ENCODE measurements at places on chromosomes 1 and 21.

- peaks cover 21% of the 10 kb centered on the region for H3K27me3 ChIP-seq
- DNase-seq, result no peak
- H3K36me3 ChIP-seq, result no peaks in the 10 kb centered on the region
- no peak overlapping the region for H3K4me3 ChIP-seq
- H3K4me1 ChIP-seq, result peaks cover 29% of the 10 kb centered on the region
These were observed 57.9 kb upstream of the ADARB1 start for GRCh38 chr21:45016406-45017038.

DNA sequence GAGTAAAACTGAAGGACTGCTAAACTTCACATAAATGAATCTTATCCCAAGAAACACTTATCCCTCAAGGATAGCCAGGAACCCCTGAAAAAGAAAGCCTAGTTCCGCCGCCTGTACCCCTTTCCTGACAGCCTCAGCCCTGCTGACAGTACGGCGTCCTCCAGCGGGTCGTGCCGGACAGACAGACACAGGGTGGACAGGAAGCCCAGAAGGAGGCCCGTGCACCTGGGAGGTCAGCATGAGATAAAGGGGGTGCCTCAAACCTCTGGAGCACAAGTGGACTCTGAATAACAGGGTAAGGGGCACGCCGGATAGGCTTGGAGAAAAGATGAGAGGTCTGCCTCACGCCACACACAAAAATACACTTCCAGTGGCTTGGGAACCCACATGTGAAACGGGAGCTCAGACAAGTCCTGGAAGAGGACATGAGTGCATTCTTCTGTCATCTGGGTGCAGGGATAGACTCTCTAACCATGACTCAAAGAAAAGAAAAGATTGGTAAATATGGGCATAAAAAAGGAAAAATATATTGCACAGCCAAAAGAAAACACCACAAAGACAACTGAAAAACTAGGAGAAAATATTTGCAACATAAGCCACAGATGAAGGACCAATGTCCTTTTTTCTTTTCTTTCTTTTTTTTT is 17.3 kb upstream of the ADARB1 start:
- H3K4me1 ChIP-seq, result no peaks in the 10 kb centered on the region
- no peaks in the 10 kb centered on the region for H3K36me3 ChIP-seq
- no peak overlapping the region for H3K4me3 ChIP-seq
- H3K27me3 ChIP-seq, result peaks cover 4% of the 10 kb centered on the region
- no peak overlapping the region for H3K27ac ChIP-seq
- no peak for DNase-seq

DNA sequence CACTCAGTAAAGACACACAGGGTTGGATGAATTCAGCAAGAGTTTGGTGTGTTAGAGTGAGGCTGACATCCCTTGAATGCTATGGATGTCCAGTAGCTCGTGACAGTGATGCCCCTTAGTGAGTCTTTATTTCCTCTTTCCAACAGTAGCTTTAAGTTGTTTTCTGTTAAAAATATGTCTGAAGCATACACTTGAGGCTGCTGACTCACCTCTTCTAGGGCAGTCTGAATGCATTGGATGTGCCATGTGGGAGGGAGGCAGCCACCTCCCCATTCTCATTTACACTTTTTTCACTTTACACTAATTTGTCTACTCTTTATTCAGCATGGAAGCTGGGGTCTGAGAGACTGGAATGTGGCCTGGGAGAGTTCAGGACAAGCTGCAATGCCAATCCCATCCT is 17.6 kb downstream of the NOS1AP start:
- H3K27ac ChIP-seq, result no peak overlapping the region
- no peak for DNase-seq
- H3K27me3 ChIP-seq, result no peaks in the 10 kb centered on the region
- no peaks in the 10 kb centered on the region for H3K36me3 ChIP-seq
- H3K4me3 ChIP-seq, result no peak overlapping the region

GRCh38 chr1:2374252-2375155 is 16.9 kb downstream of the MORN1 start:
- no peaks in the 10 kb centered on the region for H3K27me3 ChIP-seq
- no peak overlapping the region for H3K27ac ChIP-seq
- peaks cover 8% of the 10 kb centered on the region for H3K4me1 ChIP-seq
- no peaks in the 10 kb centered on the region for H3K36me3 ChIP-seq
- no peak overlapping the region for H3K4me3 ChIP-seq
- no peak for DNase-seq

DNA sequence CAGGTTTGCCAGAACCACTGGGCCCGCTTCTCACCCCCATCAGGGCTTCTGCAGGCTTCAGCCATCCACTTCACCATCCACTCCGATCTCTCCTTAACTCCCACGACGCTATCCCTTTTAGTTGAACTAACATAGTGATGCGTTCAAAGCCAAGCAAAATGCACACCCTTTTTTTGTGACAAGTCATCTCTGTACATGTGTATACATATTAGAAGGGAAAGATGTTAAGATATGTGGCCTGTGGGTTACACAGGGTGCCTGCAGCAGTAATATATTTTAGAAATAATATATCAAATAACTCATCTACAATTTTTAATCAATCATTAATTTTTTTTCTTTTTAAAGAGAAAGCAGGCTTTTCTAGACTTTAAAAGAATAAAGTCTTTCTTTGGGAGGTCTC is 114.6 kb downstream of the NBPF12 start:
- H3K36me3 ChIP-seq, result no peaks in the 10 kb centered on the region
- no peak for DNase-seq
- H3K4me1 ChIP-seq, result no peaks in the 10 kb centered on the region

GRCh38 chr1:82214606-82215005 is 413.9 kb downstream of the ADGRL2 start:
- no peaks in the 10 kb centered on the region for H3K36me3 ChIP-seq
- H3K4me1 ChIP-seq, result no peaks in the 10 kb centered on the region
- no peak overlapping the region for H3K27ac ChIP-seq
- no peak for DNase-seq

DNA sequence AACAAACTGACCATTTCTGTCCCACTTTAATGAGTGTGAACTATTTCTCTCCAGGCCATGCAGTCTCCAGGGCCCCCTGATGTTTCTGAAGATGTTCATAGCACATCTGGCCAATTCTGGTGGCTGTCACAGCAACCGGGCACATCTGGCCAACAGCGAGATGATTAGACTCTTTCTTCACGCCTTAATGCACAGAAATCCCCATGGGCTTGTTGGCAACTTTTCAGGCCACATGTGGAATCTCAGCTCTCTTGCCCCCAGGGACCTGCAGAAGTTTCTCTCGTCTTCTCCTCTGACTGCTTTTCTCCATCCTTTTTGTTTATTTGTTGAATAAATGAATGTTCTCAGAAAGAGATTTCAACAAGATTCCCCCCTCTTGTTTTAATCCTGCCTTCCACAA is 71.2 kb upstream of the HMGB4 start:
- H3K4me3 ChIP-seq, result no peak overlapping the region
- H3K36me3 ChIP-seq, result no peaks in the 10 kb centered on the region
- no peaks in the 10 kb centered on the region for H3K4me1 ChIP-seq
- no peaks in the 10 kb centered on the region for H3K27me3 ChIP-seq
- DNase-seq, result no peak

- no peak within 1 kb of the TSS for H3K27ac ChIP-seq
- no peak within 1 kb of the TSS for H3K4me3 ChIP-seq
- peaks cover 31% of the 10 kb centered on the region for H3K36me3 ChIP-seq
- H3K4me1 ChIP-seq, result peaks cover 18% of the 10 kb centered on the region
These were observed at the start of gene TAS1R3 for GRCh38 chr1:1331068-1331965. Gene TAS1R3, plus strand, starts transcription at chr1:1331280. Its CDS starts 66 bp downstream, at chr1:1331346.

- no peak overlapping the region for H3K27ac ChIP-seq
- H3K36me3 ChIP-seq, result peaks cover 4% of the 10 kb centered on the region
- peaks cover 2% of the 10 kb centered on the region for H3K27me3 ChIP-seq
- no peak overlapping the region for H3K4me3 ChIP-seq
- H3K4me1 ChIP-seq, result no peaks in the 10 kb centered on the region
- no peak for DNase-seq
These were observed 21.6 kb downstream of the PLXNA2 start for GRCh38 chr1:208222376-208223126.

DNA sequence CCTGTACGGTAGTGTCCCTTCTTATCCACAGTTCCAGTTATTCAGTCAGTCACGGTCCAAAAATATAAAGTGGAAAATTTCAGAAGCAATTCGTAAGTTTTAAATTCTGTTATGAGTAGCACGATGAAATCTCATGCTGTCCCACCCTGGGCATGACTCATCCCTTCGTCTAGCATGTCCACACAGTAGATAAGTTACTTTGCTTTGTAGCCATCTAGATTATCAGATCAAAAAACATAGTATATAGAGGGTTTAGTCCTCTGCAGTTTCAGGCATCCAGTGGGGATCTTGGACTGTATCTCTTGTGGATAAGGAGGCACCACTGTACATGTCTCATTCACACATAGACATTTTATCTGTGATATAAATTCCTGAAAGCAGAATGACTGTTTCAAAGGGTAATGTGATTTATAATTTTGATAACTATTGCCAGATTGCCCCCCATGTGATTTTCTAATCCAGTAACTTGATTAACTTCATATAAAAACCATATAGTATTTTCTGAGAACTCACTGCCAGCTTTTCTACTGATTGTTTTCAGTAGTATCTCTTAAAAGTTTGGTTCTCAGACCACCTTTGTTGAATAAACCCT is 143.3 kb downstream of the DYRK1A start:
- H3K4me1 ChIP-seq, result no peaks in the 10 kb centered on the region
- H3K27ac ChIP-seq, result no peak overlapping the region
- no peaks in the 10 kb centered on the region for H3K27me3 ChIP-seq
- peaks cover 85% of the 10 kb centered on the region for H3K36me3 ChIP-seq

- no peaks in the 10 kb centered on the region for H3K4me1 ChIP-seq
- no peaks in the 10 kb centered on the region for H3K36me3 ChIP-seq
- no peak overlapping the region for H3K4me3 ChIP-seq
- H3K27me3 ChIP-seq, result peaks cover 37% of the 10 kb centered on the region
- DNase-seq, result no peak
- H3K27ac ChIP-seq, result no peak overlapping the region
These were observed 34.2 kb downstream of the MATN1 start for GRCh38 chr1:30688920-30689794.

GRCh38 chr1:223667484-223668182 is 2.1 kb upstream of the CAPN8 start:
- peaks cover 3% of the 10 kb centered on the region for H3K4me1 ChIP-seq
- no peak for DNase-seq
- H3K27me3 ChIP-seq, result no peaks in the 10 kb centered on the region
- H3K27ac ChIP-seq, result no peak overlapping the region
- H3K36me3 ChIP-seq, result no peaks in the 10 kb centered on the region

DNA sequence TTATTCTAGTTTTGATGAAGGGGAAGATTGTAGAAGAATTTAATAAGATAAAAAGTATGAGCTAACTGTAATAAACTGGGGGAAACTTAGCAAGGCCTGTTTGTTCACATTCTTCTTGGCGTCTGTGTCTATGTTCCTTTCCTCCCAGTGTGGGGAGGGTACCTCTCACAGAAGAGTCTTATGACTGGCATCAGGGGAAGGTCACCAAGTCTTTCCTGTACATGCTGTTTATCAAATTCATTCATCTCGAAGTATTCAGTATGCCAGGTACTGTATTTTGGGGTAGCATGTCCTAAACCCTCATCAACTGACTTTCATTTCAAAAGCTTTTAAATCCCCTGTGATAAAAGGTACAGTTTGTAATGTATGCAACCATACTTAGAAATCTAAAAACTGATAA is 78.4 kb downstream of the HS2ST1 start:
- no peak for DNase-seq
- H3K4me3 ChIP-seq, result no peak overlapping the region
- peaks cover 3% of the 10 kb centered on the region for H3K4me1 ChIP-seq
- no peaks in the 10 kb centered on the region for H3K27me3 ChIP-seq
- H3K27ac ChIP-seq, result no peak overlapping the region

DNA sequence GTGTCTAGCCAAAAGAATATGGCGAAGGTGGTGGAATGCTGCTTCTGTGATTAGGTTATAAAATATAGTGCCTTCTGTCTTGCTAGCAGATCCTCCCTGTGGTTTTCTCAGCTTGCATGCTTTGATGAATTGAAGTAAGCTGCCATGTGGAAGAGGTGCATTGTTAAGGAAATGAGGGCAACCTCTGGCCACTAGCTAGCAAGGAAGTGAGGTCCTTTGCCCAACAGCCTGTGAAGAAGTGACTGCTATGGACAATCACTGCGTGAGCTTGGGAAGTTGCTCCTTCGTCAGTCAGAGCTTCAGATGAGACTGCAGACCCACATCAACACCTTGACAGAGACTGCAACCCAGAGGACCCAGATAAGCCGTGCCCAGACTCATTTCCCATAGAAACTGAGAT is 109.4 kb downstream of the GIPC2 start:
- H3K27me3 ChIP-seq, result no peaks in the 10 kb centered on the region
- H3K4me3 ChIP-seq, result no peak overlapping the region
- H3K27ac ChIP-seq, result no peak overlapping the region
- peaks cover 5% of the 10 kb centered on the region for H3K36me3 ChIP-seq
- H3K4me1 ChIP-seq, result no peaks in the 10 kb centered on the region
- no peak for DNase-seq

DNA sequence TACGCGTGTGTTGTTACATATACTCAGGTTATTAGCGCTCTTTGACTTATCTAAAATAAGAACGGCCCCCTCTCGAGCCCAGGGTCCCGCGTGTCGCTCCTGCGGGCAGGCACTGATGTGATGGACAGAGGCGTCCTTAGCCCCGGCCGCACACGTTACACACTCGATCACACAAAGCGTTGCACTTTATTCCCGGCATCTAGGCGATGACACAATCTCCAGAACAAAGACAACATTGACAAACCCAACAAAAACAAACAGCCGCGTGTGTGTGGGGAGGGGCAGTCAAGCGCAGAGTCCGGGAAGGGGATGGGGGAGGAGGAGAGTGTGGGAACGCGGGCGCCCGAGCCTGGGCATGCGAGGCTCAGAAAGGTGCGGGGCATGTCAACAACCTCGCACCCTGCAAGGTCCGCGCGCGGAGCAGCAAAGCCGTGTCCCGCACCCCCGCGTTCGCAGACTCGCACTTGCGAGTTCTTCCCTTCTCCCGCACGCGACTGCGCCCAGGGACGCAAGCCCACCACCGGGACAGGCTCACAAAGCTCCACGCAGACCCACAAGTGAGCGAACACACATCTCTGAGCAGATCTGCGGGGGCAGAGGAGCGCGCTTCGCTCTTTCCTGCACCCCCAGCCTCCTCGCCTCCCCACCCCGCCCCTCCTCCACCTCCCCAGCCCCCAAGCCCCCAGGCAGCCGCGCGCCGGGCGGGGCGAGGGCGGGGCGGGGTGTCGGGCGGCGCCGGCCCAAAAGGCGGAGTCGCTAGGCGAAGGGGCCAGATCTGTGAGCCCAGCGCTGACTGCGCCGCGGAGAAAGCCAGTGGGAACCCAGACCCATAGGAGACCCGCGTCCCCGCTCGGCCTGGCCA is at the start of gene EFNA1:
TSS of gene EFNA1 (plus strand) at position 772 of the 862 bp plus-strand sequence. CDS start 102 bp downstream, outside the sequence.
- H3K4me1 ChIP-seq, result peaks cover 51% of the 10 kb centered on the region
- peak within 1 kb of the TSS; percentile 79 for H3K4me3 ChIP-seq
- peaks cover 10% of the 10 kb centered on the region for H3K27me3 ChIP-seq

GRCh38 chr1:8533907-8534306 is 216.0 kb downstream of the SLC45A1 start:
- H3K27ac ChIP-seq, result no peak overlapping the region
- DNase-seq, result no peak
- no peaks in the 10 kb centered on the region for H3K27me3 ChIP-seq
- no peak overlapping the region for H3K4me3 ChIP-seq
- peaks cover 4% of the 10 kb centered on the region for H3K4me1 ChIP-seq

Measured in large intestine (tissue), 12 donors.